ENCODE measurements at places on chromosomes 5 and 9. TPM values are rescaled to one million over a fixed set of nuclear protein-coding genes. Genes with fewer than 3 reads are reported as not detected.

DNA sequence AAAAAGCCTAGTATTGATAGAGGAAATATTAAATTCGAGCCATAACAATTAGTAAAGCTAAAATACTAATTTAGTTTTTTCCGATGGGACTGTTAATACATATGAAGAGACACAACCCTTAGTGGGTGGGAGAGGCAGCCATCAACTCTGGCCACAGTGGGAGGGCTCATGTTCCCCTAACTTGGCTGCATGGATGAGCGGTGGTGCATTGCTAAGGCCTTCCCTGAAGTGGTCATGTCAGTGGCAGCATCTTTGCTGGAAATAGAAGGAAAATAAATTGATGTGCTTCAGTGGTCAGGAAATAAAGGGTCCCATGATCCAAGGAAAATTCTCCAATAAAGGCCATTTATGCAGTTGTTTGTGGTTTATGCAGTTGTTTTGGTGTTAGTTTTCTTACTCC is 33.9 kb upstream of the F2RL2 start:
- no peaks in the 10 kb centered on the region for H3K27me3 ChIP-seq
- H3K27ac ChIP-seq: peak overlapping the region; percentile 76
- peaks cover 4% of the 10 kb centered on the region for H3K4me1 ChIP-seq

DNA sequence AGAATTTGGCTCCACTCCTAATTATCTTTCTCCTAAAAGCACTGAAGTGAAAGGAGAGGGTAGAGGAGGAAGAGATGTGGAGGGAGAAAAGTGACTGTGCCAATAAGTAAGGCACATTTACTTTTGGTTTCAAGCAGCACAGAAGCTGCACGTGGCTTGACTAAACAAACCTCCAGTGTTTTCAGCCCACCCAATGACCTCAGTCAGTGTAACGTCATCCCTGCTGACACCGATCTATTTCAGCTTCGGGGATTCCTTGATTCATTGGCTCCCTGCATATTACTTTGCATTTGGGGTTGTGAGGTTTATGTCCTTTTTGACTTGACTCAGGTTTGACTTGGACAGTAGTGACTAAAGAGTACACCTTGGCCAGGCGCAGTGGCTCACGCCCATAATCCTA is 35.6 kb upstream of the NIM1K start:
- peaks cover 79% of the 10 kb centered on the region for H3K36me3 ChIP-seq
- no peaks in the 10 kb centered on the region for H3K27me3 ChIP-seq
- no peak overlapping the region for H3K4me3 ChIP-seq
- H3K4me1 ChIP-seq: no peaks in the 10 kb centered on the region
- H3K27ac ChIP-seq: no peak overlapping the region

GRCh38 chr9:131798246-131798645 is 58.4 kb upstream of the RAPGEF1 start:
- H3K36me3 ChIP-seq: no peaks in the 10 kb centered on the region
- no peaks in the 10 kb centered on the region for H3K4me1 ChIP-seq
- peaks cover 22% of the 10 kb centered on the region for H3K27me3 ChIP-seq
- DNase-seq: no peak

ZFP37 gene
- total RNA-seq: 0.22 TPM

CDKN2B gene
- total RNA-seq: not detected

DNA sequence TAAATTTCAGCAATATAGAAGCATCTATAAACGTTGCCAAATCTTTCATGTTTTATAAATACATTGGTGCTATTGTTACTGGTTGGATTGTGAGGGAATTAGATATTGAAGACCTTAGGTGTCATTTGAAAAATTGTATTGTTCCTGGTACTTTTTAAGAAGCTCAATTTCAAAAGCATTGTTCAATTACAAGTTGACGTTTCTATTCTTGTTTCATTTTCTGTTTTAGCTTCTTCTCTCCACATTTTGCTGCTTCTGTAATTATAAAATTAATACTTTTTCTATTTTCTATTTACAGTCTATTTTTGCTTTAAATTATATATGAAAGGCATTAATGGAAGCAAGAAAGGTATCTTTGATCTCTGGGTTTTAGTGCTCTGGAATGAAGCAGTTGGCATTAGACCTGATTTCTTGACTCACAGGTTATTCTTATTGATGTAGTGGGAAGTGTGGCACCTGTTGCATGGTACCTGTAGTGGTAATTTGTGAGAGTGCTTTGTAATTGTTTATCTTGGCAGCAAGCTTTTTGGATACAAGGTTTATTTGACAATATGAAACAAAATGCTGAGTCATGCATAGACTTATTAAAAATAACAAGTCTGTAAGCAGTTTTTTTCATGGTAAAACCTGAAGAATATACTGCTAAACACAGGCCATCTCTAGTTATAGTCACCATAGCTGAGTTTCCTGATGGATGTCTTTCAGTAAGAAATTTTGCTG is 13.2 kb downstream of the MACIR start:
- peak overlapping the region; percentile 42 for H3K27ac ChIP-seq
- no peak overlapping the region for H3K4me3 ChIP-seq
- H3K4me1 ChIP-seq: peaks cover 25% of the 10 kb centered on the region
- peaks cover 30% of the 10 kb centered on the region for H3K36me3 ChIP-seq

BTNL3 gene
- not detected for total RNA-seq
